ENCODE measurements at places on chromosomes 3 and 15.

- DNase-seq, result no peak
Observed at GRCh38 chr15:82649226-82649999, 2.2 kb upstream of the CPEB1 start.

- no peak for DNase-seq
Observed at GRCh38 chr3:179682426-179683080, 29.7 kb downstream of the USP13 start.

GRCh38 chr15:31004220-31004733 is 12.8 kb upstream of the MTMR10 start:
- peak; percentile 64 for DNase-seq

DNA sequence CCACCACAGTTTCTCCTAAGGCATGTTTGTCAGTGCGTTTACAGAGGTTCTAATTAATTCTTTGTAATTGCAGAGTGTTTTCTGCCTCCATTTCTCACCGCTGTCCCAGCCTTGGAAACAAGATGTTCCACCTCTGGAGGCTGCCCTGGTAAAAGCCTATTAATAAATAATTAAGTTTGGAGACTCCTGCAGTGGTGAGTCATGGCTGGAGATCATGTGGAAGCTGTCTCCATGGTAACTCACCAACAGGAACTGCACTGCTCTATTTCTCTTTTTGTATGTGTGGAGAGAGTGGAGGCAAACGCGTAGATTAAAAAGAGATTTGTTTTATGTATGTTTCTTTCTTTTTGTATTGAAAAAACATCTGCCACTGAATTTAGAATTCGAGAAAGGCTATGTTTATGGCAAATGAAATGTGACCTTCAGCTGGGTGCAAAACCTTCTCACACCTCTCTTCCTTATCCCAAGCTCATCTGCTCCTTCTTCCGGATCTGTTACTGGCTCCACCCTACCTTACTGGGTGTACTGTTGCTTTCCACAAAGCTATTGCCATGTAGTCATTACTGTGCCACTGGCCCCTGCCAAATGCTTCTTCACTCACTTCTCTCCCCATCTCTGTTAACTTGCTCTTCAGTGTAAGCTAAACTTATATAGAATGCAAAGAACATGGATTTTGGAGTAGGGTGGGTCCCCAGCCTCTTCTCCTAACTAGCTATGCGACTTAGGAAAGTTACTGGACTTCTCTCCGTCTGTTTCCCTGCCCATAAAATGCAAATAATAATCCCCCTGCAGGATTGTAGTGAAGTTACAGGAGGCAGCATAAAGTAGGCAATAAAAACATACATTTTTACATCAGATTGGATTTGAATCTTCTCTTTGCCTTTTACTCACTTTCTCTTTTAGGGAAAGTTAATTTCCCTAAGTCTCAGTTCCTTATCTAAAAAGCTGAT is 778.5 kb downstream of the NTRK3 start:
- no peak for DNase-seq

- no peak for DNase-seq
Observed at GRCh38 chr15:58490086-58490887, 58.5 kb downstream of the LIPC start.

- no peak for DNase-seq
Observed at GRCh38 chr3:126313166-126313565, 44.0 kb downstream of the KLF15 start.

GRCh38 chr3:174440741-174441587 is 418.2 kb upstream of the NAALADL2 start:
- DNase-seq, result peak; percentile 49

DNA sequence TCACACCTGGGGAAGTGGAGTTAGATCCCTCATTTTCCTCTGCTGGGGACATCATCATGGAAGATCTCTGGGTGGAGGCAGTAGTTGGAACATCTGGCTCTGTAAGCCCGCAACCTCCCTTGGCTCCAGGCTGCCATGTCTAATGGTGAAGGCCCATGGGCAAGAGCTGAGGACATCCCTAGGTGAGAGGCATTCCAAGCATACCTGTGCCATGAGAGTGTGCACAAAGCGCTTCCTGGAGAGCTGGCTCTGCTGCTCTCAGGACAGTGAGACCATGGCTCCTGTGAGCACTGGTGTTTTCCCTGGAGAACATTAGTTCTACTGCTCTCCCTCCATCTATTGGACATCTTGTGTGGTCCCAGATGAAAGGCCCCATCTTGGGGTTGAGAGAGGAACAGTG is 7.7 kb downstream of the MAPKAPK3 start:
- no peak for DNase-seq

DNA sequence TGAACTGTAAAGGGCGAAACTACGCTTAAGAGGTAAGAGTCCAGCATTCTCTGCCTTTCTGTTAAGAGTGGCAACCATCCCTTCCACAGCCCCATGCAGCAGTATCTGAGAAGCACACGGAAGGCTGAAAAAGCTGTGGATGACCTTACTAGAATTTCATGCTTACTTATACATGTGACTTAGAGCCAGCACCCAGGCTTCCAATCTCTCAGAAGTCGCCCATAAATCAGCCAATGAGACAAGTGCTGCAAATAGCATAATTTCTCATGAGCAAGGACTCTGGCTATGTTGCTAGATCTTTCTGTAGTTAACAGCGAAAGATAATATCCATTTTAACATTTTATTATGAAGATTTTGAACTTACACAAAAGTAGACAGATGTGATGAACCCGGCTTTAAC is 65.3 kb downstream of the IGF2BP2 start:
- DNase-seq, result no peak

DNA sequence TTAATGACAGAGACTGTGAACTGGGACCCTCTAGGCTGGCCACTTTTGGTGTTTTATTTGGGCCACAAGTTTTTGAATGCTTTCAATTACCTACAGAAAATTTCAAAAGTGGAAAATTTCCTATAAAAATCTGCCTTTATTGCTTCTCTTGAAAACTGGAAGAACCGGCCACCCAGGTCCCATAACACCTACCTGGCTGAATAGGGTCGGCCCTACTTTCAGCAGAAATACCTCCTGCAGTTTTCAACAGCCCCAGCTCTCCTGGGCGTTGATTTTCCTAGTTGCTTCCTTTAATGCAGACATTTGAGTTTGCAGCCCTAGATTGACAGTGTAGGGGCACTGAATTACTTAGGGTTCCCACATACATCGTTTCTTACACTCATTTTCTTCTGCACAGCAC is 719 bp upstream of the SRPRB start:
- no peak for DNase-seq

- no peak for DNase-seq
Observed at GRCh38 chr3:61960976-61961375, 399.6 kb downstream of the PTPRG start.

- DNase-seq, result peak; percentile 68
Observed at GRCh38 chr3:187740421-187741399, 4.6 kb downstream of the BCL6 start.

DNA sequence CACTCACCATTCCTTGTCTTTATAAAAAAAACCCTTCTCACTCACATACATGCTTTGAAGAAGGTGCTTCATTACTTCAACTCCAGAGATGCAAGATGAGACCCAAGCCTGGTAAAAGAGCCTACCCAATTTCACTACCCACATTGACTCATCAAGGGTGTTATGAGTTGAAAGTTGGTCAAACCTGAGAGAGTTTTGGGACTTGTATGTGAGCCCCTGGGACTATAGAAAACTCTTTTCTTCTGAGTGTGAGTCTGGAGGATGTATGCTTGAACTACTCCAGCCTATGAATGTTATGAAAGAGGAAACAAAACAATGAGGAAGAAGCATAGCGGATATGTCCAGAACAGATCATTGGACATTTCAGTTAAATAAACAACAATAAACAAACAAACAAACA is 106.5 kb upstream of the SATB1 start:
- no peak for DNase-seq

GRCh38 chr3:73442152-73442551 is 182.6 kb downstream of the PDZRN3 start:
- no peak for DNase-seq

DNA sequence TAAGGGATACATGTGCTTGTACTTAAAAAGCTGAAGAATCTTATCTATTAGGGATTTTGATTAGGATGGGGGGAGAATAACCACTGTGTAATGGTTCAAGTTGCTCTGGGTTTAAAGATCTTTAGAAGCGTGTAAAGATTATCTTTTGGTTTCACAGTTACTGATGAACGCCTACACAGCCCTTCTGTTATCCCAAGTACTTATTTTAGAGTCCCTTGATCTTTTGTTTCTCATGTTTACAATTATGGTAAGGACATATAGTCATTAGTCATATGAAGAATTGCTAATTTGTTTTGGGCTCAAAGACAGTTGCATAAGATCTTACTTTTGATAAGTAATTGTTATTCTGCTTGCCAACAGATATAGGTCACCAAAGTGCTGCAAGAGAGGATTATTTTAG is 160.1 kb downstream of the PLCL2 start:
- no peak for DNase-seq
